ENCODE measurements at places on chromosomes 2 and 18.

- no peak for DNase-seq
Observed at GRCh38 chr2:36170805-36171204, 184.8 kb upstream of the CRIM1 start.

GRCh38 chr2:240131296-240131695, 4.8 kb downstream of the COPS9 start:
- DNase-seq, result no peak

- DNase-seq, result no peak
Observed at GRCh38 chr18:37397814-37398213, 167.8 kb downstream of the CELF4 start.

- no peak for DNase-seq
Observed at GRCh38 chr2:19643117-19643518, 258.7 kb downstream of the TTC32 start.

- DNase-seq, result peak; percentile 39
Observed at GRCh38 chr2:231399853-231400680, 4.6 kb downstream of the B3GNT7 start.

GRCh38 chr2:27527182-27527581, 30.5 kb downstream of the GCKR start:
- DNase-seq, result no peak

DNA sequence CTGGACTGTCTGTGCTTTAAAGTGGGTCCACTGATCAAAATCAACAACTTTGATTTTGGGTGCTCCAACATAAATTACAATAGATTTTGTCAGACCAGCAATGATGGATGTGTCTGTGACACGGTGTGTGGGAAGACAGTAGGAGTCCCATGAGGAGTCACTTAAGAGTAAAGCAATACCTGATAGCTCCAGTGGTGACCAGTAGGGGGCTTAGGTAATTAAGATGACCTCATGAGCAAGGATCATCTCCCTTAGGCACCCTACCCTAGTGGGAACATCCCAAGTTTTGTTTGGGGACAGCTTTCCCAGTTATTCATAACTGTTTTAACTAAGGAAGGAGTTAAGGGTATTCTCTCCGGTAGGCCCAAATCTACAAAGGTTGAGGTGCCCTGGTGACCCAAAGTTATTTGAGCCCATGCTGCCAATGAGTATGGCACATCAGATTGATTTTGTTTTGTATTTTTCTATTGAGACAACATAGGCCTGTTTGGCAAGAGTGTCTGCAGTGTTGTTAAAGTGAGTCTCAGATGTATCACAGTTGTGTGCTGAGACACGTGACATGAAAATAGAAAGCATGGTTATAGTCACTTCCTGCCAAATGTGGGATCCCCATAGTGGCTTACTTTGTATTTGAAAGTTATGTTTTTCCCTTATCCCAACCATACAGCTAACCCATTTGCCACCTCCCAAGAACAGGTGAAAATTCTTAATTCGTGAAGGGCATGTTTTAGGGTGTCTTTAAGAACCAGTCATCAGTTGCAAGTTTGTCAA, 1337.6 kb upstream of the SLC39A10 start:
- DNase-seq, result no peak
